ENCODE measurements at places on chromosomes 1 and 21.

DNA sequence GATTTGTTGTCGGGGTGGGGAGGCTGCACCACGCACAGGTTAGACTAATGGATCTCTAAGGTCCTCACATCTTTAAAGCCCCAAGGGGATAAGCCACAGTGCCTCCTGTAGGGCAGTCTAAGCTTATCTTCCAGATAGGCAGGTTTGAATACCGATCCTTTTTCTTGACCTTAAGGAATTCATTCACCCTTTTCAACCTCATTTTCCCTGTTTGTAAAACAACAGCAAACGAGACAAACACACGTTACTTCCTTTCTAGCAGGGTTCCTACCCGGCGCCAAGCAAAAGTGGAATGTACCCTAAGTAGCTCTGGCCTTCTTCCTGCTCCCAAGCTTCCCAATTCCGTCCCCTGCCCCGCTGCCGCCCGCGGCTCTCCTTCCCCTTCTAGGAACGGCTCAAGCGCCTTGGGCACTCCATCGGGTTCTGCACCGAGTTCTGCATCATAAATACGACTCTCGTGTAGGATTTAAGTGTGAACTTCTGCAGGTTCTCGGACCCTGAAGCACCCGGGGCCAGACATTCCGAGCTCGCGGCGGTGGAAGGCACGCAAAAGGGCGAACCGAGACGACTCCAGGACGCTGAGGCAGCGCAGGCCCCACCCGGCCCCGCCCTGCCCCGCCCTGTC is 548 bp upstream of the CDC20 start:
- DNase-seq, result no peak

DNA sequence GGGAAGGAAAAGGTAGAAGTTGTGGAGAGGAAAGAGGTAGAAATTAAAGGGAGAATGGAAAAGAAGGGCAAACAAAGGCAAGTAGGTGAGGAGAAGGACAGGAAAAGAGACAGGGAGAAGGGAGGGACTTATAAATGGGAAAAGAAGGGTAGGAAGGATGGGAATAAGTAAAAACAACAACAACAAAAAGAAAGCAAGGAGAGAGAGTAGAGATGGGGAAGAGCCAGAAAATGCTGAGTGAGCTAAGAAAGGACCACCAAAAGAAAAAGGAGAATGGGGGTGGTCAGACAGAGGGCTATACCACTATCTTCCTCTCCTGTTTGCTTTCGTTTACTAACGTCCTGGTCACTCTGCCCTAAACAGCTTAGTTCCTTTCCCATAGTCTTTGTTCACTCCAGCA is 1.7 kb upstream of the CMPK1 start:
- DNase-seq, result no peak

DNA sequence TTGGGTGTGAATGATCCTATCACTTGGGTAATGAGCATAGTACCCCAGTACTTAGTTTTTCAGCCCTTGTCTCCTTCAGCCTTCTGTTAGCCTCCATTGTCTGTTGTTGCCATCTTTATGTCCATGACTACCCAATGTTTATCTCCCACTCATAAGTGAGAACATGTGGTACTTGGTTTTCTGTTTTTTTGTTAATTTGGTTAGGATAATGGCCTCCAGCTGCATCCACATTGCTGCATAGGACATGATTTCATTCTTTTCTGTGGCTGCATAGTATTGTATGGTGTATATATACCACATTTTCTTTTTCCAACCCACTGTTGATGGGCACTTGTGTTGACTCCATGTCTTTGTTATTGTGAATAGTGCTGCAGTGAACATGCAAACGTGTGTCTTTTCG is 39.6 kb upstream of the GPR52 start:
- DNase-seq, result no peak

DNA sequence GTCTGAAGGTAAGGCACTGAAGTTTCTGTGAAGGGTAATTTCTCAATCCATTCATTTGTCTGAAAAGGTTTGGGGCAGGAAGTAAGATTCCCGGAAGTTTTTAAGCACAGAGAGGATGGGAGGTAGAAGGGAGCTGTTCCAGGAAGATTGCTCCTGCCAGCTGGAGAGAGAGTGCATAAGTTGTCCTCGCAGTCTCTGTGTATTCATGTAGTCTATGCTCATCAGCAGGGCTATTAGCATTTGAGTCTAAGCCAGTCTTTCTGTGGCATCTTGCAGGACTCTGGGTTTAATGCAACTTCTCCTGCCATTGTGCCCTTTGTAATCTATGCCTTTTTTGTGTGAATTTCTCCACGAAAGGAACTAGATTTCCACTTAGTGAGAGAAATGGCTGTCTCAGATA is 140.8 kb upstream of the FGGY start:
- no peak for DNase-seq

DNA sequence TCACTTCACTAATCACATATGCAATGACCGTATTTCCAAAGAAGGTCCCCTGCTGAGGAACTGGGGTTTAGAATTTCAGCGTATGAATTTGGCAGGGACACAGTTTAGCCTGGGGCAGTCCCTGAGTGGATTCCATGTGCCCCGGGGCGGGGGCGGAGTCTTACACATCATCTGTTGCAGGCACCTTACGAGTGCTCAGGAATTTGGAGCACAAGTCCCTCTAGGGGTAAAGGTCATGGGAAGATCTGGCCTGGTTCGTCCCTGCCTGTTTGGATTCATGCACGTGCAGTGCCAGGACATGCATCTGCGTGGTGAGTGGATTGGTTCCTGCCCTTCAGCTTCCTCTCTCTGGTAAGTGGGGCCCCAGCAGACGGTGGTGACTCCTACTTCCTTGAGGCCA is 208.3 kb upstream of the C1orf174 start:
- DNase-seq, result no peak

- no peak for DNase-seq
These were observed 47.5 kb upstream of the SLC19A1 start for GRCh38 chr21:45589686-45590245.

GRCh38 chr1:221565711-221566110 is 176.2 kb downstream of the DUSP10 start:
- DNase-seq, result no peak

DNA sequence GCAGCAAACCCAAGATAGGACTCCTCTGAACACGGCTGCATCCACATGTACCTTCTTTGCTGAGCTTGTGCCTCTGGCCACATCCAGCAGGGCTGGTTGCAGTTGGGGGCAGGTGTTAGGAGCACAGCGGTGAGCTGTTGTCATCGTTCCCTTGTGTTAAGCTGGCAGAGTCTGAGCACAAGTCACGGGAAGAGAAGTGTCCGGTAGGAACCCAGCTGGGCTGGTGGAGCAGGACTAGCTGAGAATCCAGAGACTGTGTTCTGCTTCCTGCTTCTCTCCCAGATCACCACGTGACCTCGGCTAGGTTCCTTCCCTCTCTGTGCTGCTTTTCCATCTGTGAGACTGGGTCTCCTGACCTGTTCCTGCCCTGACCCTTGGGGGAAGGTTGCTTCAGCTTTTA is 105.1 kb downstream of the PCBP3 start:
- no peak for DNase-seq

DNA sequence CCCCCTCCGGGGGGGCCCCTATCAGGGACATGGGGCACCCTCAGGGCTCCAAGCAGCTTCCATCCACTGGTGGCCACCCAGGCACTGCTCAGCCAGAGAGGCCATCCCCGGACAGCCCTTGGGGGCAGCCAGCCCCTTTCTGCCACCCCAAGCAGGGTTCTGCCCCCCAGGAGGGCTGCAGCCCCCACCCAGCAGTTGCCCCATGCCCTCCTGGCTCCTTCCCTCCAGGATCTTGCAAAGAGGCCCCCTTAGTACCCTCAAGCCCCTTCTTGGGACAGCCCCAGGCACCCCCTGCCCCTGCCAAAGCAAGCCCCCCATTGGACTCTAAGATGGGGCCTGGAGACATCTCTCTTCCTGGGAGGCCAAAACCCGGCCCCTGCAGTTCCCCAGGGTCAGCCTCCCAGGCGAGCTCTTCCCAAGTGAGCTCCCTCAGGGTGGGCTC is 34.9 kb downstream of the TRIM11 start:
- no peak for DNase-seq

Measured in cortex of kidney (tissue), 1 donor.